ENCODE measurements at places on chromosomes 4 and X.

DNA sequence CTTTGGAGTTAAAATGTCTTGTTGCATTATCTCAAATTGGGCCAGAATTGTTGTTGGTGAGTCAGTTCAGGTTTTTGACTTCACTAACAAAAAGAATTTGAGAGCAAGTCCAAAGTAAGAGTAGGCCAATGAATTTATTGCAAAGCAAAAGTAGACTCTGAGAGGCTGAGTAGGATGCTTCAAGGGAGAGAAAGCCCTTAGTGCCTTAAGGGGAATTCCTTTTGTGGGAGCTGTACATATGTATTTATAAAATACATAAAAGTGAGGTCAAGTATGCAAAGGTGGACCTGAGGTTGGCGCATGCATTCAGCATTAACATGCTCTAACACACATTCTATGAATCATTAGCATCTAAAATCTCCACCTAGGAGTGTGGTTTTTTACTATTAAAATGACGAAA is 565.4 kb downstream of the GRXCR1 start:
- DNase-seq = no peak

DNA sequence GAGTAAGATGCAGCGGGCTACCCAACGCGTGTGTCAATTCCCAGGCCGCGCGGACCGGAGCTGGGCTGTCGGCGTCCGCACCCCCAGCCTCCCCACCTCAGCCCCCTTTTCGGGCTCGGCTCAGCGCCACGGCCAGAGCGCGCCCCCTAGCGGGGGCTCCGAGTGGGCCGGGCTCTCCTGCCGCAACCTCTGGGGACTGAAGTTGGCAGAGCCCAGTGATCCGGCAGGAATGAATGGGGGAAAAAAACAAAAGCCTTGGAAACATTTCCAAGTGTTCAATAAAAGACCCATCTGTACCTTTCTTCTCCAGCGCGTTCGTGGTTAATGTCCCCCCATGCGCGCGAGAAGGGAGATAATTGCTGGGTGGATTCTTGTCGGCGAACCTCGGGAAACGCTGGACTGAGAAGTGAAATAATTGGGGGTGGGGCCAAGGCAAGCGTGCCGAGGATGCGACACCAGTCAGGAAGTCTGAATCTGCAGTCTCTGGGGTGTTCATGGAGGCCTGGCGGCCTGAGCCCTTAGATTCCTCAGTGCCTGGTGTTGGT is 5.2 kb upstream of the ARX start:
- DNase-seq = no peak

DNA sequence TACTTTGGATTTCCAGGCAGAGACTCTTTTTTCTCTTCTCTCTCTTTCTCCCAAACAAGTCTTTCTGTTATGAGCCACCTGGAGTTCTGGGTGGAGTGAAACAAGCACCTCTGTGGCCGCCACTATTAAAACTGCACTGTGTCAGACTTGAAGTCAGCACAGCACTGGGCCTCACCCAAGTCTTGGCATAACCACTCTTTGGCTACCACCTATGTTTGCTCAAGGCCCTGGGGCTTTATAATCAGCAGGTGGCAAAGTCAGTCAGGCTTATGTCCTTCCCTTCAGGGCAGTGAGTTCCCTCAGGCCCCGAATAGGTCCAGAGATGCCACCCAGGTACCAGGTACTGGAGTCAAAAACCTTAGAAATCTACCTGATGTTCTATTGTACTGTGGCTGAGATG is 52.4 kb downstream of the ITIH6 start:
- no peak for DNase-seq

DNA sequence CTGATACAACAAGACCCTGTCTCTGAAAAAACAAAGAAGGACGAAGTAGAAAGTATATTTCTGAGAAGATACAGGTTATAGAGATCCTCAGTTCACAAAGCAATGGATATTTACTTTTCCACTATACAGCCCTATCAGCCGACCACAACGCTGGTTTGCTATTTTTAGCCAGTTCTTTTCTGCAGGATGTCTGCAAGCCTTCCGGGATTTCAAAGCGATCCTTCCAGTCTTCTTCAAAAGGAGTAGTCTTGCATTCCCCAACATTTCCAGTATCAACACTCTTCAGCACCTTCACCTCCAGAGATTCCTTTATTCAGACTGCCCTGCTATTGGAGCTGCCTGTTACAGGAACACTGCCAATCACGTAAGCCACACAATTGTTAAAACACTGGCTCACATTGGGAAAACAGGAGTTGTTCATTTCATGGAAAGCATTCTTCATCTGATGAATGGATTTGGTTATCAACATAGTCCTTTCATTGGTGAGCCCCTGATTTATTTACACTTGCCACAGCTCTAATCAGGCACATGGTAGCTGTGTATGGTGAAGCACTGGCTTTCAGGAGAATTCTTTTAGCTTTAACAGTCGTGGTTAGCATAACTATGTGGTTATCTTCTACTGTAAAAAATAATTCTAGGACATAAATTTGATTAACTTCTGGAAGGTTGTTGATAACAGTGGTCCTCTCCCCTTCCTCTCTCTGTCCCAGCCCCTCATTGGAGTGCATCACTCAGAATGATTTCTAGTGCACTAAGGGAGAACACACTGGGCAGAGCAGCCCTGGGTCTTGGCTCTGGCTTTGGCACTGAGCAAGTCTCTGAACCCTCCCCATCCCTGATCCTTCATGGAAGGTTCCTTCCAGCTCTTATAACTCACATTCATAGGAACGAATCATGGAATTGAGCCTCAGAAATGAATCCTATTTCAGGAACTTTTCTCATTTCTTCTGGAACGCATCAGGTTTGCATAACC is 109.9 kb upstream of the SORBS2 start:
- no peak for DNase-seq

- DNase-seq = no peak
Observed at GRCh38 chrX:17828171-17828570, 32.9 kb downstream of the RAI2 start.

DNA sequence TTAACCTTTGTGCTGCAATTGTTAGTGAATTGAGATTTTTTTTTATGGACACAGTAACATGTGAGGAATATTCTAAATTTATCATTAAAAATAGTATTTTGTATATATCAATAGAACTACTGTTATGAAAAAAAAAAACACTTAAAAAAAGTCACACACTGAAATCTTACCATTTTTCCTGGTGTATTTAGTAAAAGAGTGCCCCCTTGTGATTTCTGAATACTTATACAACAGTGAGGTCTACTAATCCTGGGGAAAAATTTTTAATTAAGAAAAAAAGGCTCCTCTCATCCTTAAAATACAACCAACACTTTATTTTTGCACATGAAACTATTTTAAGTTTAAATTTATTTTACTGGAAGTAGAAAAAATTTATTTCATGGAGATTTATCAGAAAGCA is 56.4 kb upstream of the SPOCK3 start:
- DNase-seq = no peak

DNA sequence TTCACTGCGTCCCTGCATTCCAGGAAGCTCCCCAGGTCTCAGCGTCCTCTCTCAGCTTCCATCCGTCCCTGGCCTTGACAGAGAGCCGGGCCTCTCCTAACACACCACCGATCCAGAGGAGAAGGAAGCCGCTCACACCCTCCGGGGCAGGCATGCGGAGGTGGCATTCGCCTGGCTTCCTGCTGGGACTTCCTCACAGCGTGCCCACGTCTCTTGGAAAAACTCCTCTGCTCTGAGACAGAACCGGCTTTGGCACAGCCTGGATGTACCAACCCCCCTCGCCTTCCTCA is 3.2 kb downstream of the CTAG2 start:
- no peak for DNase-seq

DNA sequence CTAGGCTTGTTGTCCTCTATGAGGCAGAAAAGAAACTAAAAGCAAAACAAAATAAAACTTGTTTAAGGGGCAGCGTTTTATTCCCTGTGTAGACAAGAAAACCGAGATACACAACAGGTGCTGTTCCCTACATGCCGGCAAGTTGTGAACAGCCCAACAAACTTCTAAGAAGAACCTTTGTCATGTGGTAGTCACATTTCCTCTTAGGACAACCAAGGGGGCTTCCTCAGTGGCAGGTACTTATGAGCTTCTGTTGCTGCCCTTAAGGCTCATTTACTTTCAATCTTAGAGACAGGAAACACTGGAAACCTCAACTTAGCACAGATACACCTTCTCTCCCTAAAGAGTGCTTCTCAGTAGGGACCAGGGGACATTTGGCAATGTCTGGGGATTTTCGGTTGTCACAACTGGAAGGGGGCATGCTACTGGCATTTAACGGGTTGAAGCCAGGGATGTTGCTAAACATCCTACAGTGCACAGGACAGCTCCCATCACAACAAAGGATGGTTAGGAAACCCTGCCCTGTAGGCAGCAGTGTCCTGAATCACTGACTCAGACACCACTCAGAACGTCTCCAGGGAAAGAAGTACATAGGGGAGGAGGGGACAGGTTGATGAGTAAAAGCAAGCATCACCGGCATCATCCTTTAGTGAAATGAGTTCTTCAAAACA is 111.0 kb downstream of the ASB9 start:
- peak; percentile 22 for DNase-seq

DNA sequence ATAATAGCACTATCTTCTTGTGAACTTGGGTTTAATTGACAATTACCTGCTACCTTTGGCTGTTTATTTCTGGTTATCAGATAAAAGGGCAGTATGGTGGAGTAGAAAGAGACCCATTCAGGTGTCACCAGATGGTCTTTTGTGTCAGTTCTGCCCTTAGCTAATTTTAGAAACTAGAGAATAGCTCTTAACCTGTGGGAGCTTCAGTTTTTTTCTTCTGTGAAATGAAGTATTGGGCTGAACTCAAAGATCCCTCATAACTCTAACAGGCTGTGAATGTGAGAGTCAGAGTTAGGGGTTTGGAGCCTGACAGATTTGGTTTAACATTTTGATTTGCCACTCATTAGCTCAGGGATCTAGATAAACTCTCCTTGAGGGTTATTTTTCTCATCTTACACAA is 335.2 kb downstream of the PPP1R2C start:
- DNase-seq = no peak

DNA sequence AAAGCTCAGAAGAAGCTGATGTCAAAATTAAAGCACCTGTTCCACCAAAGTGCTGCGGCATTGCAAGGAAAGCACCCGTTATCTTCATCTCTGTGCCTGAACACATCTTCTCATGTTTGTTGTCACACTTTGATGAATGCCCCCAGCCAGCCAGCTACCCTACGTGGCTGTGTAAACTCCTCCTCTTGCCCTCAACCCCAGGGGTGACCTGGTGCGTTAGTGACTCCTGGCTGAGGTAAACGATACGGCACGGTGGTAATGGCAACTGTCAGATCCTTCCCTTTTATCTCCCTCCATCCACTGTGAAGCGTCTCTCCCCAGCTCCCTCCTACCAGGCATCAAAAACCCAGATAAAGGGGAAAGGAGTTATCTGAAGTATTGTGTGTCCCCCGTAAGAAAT is 90.6 kb upstream of the WWC2 start:
- no peak for DNase-seq
